EH (cell line): ENCODE measurements at places on chromosomes 2 and 18.

DNA sequence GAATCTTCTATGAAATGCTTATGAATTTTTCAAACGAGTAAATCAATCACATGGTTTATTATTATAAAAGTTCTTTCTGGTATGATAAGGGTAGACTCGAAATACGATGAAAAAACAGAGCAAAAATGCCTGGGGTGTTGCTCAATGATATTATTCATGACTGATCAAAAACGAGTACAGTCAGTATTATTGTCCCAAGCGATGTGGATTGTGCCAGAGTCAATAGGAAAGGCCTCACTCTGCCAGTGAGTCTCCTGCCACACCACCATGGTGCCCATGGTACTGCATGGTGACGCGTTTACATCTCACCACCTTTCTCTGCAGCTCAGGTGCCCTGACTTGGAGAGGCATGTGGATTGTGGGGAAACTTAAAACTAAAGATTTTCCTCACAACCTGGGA is 58.5 kb downstream of the KCTD1 start:
- no peak for DNase-seq

DNA sequence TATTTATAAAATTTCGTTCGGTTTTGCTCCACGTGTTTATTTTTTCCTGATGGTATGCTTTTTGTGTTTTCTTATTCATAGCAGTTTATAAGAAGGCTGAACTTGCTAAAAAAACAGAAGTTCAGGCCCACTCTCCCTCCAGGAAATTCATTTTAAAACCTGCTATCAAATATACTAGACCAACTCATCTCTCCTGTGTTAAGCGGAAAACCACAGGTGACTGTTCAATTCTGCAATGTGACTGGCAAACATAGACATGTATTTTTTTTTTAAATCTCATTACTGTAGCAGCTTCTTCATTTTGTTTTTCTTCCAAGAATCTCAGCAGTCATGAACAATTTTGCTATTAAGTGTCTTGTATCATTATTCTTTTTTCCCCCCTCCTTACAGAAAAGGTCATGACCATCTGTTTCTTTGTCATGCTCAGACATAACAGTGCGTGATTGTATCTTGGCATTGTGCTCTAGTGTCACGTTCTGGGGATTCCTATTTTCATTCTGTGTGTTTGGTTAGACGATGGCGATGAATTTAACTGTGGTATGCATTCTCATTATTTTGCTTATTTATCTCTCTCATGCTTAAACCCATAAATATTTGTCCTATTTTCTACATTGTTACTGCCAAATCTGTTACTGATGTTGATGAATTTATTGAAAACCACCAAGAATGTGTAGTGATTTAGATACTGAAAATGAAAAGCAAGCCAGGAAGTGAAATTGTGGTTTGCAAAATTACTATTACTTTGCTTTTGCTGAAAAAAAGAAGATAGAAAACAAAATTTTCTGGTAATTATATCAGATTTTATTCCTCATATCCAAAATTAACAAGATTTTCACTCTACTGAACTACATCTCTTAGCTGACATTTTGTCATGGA is 74.6 kb upstream of the UNC80 start:
- DNase-seq = peak; percentile 32

DNA sequence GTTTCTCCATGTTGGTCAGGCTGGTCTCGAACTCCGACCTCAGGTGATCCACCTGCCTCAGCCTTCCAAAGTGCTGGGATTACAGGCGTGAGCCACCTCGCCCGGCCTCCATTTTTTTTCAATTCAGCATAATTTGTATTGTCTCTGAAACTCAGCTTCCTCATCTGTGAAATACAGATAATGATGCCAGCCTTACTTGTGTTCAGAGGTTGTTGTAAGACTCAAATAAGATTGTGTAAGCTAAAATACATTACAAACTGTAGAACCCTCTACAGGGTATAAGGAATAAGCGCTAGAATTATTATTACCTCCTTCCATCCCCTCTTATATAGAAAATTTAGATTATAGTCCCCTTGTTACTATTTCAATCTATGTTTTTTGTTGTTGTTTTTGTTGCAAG is 24.8 kb upstream of the STARD7 start:
- no peak for DNase-seq

- peak; percentile 51 for DNase-seq
These were observed 31.2 kb downstream of the GLS start for GRCh38 chr2:190911813-190912212.

DNA sequence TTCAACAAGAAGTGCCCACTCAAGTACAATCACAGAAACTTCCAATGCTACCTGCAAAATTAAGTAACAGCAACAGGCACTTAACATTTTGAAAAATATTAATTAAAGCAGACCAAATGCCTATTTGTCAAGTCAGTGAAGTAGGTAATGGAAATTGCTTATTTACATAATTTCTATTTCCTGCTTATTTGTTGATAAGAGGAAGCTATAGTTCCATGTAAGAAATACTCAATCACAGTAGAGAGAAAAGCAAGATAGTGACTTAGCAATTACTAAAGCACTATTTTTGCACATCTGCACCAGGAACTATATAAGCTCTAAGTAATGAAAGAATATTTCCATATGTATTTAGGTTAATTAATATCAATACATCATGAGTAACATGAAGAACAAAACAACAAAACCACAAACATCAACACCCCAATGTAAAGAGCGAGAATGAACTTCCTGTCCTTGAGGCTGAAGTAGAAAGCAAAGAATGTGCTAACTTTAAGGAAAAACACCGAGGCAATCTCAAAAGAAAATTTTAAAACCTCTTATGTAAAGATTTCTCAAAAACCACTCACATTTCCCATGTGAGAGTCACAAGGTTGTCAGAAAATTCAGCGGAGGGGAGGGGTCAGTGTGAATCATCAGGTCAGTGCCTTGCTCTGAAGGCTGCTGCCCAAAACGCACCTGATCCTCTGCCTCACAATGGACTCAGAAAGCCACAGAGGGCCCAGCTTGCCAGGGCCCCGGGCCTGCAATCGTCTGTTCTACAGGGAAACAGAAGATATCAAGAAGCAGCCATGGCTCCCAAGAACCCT is 12.5 kb downstream of the NPC1 start:
- DNase-seq = peak; percentile 74

GRCh38 chr18:30775629-30776028 is 266.9 kb downstream of the DSC3 start:
- DNase-seq = no peak

- DNase-seq = peak; percentile 34
These were observed 823 bp downstream of the PARD3B start for GRCh38 chr2:204545861-204546735.

- peak; percentile 42 for DNase-seq
These were observed 44.3 kb upstream of the CAB39 start for GRCh38 chr2:230668184-230668938.

DNA sequence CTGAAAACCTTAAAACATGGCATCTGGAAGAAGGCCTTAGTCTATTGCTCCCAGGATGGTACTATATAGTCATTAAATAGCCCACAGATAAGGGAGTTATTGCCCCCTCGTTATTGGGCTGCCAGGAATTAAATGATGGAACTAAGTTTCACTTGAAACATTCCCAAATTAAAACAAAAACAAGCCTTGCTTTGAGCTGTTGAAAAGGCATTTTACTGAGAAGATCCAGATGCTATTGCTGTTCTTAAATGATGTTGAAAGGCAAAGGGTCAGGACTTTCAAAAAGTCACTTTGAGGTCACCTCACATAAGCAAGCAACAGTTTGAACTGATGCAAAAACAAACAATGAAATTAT is 2.0 kb upstream of the AMMECR1L start:
- no peak for DNase-seq

DNA sequence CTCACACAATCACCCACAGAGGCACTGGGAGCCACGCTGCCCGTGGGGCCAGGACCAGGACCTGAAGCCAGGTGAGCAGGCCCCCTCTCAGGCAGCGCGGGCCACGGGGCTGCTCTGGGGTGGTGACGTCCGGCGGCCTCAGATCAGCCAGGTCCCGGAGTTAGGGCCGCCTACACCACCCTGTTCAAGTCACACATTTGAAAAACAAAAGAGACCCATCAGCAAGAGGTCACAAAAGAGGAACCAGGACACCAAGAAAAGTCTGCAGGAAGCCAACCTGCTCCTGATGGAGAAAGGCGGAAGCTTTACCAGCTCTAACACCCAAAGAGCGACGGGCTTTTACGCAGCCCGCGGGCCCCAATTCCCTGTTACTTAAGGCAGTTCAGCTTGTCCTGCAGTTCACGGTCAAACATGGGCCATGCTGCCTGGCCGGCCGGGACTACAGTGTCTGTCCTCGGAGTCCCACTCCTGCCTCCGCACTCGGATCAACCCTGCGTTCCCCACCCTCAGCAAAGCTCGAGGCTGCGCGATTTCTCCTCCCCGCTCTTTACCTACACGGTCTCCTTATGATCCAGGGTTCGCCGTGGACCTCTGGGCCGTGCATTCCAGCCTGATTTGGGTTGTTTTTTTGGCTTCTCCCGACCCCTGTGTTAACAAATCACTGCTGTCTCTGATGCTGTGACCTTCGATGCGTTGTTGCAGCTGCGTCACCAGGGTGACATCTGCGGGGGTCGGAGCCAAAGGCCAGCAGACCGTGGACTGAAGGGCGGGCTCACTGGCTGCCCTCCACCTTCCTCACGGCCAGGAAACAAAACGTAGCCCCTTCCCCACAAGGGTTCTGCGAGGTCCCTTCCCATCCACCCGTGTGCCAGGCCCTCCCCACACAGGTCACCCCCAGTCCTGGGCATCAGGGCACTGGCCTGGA is 31.0 kb downstream of the SNORC start:
- DNase-seq = no peak

- no peak for DNase-seq
These were observed 94.9 kb downstream of the ADD2 start for GRCh38 chr2:70673041-70673647.

GRCh38 chr2:174338147-174338605 is 3.4 kb downstream of the SP9 start:
- DNase-seq = no peak

DNA sequence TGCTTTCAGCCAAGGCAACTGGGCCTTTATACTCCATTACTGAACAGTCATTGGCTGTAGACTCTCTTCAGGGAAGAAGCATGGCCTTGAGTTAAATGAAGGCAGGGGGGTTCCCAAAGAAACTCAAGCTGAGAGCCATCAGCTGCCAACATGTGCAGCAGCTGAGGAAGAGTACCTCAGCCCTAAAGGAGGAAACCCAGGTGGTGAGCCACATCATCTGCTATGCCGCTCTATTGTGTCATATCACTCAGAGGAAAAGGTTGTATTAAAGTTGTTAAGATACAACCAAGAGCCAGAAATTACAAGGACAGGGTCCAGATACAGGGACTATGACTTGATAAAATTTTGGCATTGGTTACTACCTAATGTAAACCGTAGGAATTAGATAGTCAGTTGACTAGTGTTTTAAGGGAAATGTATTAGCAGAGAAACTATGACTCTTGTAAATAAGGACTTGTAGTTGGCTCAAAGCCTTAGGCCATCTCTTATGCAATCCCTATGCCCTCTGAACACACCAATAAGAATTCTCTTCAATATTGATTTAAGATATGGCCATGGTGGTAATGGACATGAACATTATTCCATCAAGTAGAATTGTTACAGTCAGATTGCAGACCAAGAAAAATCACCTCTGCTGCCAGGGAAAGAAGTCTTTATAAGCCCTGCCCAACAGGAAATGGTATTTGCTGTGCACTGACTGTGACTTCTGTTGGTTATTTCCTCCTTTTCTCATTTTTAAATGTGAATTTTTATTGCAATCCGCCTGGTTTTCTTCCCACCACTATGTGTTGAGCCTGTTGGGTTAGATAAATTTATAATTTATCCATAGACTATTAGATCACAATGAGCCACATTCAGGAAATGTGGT is 9.2 kb upstream of the LRPPRC start:
- DNase-seq = no peak

- no peak for DNase-seq
These were observed 606.9 kb upstream of the NRXN1 start for GRCh38 chr2:51638811-51639210.

GRCh38 chr2:126788113-126788512 is 110.6 kb upstream of the TEX51 start:
- DNase-seq = no peak

GRCh38 chr2:31390324-31390723 is 24.2 kb downstream of the XDH start:
- DNase-seq = peak; percentile 48

DNA sequence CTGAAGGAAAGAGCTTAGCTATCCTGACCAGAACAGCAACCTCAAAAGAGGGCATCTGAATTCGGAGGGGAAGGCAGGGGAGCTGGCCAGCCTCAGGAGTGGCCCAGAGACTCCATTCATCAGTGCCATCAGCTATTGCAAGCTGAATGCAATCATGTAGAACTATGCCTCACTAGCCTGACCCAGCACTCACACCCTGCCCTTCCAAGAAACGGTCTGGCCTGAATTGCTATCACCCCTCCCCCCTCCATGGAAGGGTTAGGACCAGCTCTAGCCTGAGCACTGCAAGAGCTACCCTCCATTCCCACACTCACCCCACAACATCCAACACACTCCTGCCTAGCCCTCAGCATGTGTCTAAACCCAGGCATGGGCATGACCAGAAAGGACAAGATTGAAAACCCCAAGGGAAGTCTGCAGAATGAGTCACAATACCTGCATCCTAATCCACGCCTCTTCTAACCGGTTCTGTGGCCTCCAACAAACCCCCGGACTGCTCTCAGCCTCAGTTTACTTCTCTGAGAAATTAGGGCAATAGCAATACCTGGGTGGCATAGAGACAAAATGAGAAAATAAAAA is 120.3 kb downstream of the BCL11A start:
- DNase-seq = no peak

DNA sequence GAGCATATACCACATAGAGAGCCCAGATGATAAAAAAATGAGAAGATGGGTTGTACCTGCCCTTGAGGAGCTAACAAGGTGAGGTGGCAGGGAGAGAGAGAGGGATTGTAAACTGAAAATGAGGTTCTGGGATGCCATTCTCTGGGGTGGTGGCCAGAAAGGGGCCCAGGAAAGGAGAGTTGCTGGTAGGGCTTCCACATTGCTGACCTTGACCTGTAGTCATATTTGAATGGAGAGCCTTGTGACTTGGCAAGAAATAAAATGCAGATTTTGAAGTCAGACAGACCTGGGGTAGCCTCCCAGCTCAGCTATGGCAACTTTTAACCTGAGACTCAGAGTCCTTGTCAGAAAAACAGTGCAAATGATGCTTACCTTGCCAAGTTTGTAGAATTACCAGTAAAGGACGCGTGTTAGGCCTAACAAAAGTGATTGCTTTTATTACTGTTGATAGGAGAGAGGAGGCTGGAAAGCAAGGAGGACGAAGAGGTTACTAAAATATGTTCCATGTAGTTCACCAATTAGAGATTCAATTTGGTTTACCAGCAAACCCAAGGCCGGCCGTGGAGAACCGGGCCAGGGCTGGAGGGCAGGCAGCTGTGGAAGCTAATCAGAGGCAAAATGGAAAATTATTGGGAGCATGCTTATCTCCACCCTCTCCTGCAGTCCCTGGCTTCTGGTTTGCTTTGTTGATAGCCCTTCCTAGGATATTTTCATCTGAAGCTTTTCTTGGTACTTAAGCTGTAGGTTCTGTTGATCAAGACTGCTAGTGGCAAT is 3.9 kb downstream of the NPAS2 start:
- DNase-seq = no peak
